ENCODE measurements at places on chromosomes 16 and 17.

GRCh38 chr17:34672176-34672785, 92.9 kb downstream of the TMEM132E start:
- no peak for DNase-seq

DNA sequence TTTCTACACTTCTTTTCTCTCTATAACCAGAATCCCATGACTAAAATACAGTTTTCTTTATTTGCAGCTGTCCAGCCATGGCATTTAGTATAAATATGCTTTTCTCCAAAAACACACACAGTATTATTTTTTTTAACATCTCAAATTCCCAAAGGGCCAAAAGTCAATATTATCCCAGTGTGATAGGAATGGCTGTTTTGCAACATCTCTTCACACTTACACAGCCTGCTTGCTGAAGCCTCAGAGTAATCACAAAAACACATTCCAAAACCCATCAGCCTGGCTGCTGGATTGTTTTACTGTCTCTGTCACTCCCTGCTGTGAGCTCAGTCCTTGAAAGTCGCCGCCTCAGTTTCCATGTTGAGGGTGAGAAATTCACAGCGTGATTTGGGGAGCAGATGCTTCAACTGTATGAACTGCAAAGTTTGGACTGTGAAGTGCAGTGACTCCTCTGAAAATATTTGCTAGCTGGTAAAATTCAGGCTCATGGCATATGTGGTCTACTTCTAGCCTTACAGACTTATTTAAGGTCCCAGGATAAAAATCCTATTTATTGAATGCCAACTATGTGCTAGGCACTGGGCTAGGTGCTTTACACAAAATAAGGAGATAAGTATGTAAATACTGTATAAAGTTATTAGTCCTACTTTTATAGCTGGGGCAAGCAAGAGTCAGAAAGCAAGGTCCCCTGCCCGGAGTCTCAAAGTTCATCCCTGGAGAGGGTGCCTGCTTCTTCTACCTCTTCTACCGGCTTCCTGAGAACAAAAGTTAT, 116.5 kb downstream of the SOCS1 start:
- DNase-seq: peak; percentile 71

DNA sequence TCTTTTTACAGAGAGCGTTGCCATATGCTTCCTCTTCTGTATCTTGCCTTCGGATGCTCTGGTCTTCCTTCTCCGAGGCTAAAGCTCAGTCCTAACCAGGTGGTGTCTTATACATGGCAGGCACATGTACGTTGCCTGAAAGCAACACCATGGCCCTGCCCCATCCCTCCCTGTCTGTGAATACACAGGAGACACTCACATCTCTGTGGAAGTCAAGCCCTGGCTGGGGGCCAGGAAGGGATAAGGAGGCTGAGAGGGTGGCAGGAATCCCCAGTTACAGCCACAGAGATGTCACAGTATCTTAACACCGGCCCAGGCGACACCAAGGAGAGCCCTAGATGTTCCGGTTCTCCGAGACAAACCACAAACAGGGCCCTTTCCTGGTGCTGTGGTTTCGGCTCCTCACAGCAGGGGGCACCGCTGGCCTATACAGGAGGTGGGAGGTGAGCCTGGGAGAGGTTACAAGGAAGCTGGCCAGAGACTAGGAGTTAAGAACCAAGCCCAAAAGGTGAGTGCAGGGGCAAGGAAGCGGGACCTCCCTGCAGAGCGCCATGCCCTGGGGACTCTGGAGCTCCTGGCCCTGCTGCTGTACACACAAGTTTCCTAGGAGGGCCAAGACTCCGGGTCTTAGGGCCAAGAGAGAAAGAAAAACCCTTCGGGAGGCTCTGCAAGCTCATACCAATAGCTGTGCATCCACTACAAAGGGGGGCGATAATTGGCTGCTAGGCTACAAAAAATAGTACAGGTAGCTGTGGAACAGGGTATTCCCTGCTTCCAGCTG, 41.7 kb downstream of the SRL start:
- peak; percentile 48 for DNase-seq

GRCh38 chr16:16116841-16117240, 106.5 kb downstream of the ABCC6 start:
- peak; percentile 37 for DNase-seq

DNA sequence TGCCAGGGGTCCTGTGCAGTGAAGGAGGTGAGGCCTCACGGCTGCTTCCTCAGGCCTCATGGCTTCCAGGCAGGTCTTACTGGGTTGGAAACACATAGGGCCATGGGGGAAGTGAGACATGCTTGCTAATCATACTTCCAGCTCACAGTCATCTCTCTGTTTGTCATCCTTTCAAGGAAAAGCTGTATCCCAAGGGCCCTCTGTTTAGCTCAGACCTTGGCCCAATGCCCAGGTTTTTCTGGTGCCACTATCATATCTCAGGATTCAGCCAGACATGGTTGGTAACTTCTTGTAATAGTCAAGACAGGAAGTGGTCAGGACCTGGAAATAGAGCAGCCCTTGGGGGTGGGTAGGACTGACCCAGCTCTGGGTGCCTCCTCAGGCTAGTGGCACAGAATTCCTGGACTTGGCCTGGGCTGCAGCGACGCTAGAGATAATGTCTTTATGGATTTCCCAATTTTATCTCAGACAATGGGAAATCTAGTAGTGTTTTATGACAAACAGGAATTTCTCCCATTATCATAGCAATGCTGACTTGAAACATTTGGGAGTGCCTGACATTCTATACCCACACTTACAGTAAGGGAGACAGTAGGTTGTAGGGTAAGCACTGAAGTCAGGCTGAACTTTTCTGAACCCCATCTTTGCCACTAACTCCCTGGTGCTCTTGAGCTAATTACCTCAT, 13.5 kb upstream of the ITGB3 start:
- peak; percentile 98 for DNase-seq

GRCh38 chr16:4972938-4973587, 14.9 kb downstream of the SEC14L5 start:
- no peak for DNase-seq

- DNase-seq: peak; percentile 86
Observed at GRCh38 chr17:17819561-17819995, 17.2 kb downstream of the SREBF1 start.

- no peak for DNase-seq
Observed at GRCh38 chr17:31400481-31400950, 9.0 kb downstream of the RAB11FIP4 start.

DNA sequence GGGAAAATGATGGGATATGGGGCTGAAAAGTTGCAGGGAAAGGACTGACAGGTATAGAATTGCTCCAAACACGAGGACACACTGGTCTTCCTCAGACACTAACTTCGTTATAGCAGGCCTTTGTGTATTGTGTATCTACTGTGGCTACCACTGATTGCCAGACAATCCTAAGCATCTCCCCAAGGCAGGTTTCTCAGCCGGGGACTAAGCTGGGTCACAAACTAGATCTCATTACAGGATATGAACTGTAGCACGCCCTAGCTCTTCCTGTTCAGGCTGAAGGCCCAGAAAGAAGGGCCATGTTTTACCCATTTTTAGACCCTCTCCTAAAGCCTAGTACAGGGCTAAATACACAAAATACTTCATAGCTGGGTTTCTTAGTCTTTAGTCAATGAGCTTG, 5.1 kb upstream of the RANGRF start:
- no peak for DNase-seq

- DNase-seq: no peak
Observed at GRCh38 chr17:28227316-28228108, 91.5 kb upstream of the TMEM97 start.

DNA sequence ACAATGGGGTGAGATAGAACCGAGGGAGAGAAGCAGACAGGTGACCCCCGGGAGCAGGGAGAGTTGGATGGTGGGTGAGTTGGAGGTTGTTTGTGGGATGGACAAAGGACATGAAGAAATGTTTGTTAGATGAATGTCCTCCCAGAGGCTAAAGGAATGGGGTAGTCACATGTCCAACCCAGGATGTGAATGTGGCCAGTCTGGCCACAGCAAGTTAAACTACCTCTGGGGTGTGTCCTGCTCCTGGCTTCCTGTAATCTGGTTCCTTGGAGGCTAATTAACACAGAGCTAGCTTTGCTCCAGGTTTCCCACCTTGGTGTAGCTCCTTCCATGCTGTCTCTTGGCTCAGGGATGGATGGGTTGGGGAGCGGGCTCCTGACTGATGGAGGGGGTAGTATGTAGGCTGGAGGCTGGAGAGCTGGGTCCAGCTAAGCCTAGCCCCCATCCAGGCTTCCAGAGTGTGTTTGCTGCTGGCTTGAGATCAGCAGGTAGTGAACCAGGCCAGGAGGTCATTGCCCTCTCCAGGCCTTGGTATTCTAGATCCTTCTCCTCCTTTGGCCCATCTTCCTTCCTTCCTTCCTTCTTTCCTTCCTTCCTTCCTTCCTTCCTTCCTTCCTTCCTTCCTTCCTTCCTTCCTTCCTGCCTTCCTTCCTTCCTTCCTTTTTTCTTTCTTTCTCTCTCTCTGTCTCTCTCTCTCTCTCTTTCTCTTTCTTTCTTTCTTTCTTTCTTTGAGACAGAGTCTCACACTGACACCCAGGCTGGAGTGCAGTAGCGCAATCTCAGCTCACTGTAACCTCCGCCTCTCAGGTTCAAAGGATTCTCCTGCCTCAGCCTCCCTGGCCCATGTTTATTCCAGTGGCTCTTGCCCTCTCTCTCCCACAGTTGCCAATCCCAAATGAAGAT, 28.0 kb upstream of the UBE2G1 start:
- no peak for DNase-seq

DNA sequence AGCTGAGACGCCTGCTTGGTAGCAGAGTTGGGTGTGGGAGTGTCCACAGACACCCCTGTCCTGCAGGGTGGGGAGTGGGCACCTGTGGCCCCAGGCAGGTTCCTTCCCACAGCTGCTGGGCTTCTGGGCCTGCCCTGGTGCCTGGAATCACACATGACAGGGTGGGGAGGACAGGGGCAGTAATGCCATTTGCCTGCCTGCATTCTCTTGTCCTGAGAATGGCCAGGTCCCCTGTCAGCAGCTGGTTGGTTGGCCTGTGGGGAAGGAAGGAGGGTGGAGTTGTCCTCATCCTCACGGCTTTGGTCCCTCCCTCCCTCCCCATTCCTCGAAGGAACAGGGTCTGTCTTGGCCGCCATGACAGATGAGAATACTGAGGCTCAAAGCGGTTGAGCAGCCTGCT, 5.2 kb downstream of the PRSS53 start:
- no peak for DNase-seq

DNA sequence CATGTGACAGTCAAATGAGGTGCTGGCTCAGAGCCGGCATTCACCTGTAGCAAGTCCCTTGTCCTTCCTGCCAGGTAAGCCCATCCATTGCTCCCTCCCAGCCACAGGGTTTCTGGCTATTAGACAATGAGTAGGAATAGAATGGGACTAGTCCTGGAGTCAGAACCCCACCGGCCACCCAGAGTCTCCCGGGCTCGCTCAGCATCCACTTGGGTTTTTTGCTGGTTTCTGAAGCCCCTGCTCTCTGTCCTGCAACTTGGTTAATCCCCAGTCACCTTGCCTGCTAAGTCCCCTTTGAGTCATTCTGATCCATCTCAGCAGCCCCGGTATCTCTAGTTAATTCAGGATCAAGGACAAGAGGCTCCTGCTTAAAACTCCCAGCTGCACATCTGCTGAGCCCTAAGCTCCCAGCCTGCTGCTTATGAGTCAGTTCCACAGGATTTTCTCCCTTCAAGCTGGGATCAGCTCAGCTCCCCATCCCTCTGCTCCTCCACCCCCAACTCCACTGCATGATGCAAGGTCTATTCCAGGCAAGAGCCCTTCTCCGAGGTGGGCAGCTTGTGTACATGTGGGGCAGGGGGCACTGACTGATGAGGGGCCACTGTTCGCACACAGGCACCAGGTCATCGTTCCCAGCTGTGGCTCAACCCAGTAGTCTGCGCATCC, 19.9 kb upstream of the MRPS23 start:
- peak; percentile 92 for DNase-seq

- DNase-seq: no peak
Observed at GRCh38 chr16:48244863-48245195, 729 bp downstream of the LONP2 start.

- DNase-seq: no peak
Observed at GRCh38 chr16:23089111-23089510, 60.1 kb downstream of the USP31 start.

DNA sequence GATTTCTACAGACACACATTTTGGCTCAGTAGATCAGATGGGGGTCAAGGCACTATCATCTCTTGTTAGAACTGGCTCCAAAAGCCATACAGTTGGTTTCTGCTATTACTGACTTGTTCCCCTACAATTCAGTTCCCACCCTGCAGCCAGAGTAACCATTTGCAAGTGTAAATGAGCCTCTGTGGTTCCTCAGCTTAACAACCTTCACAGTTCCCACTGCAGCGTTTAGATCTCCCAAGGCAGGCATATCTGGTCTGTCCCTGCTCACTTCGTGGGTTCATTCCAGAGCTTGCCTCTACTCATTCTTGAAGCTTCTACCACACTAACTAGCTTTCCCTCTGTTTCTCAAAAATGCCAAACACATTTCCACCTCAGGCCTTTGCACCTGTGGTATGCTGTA, 186.1 kb downstream of the CBLN1 start:
- DNase-seq: no peak

GRCh38 chr16:66294507-66294906, 72.0 kb upstream of the CDH5 start:
- DNase-seq: no peak

GRCh38 chr16:10180771-10181163, 1.5 kb downstream of the GRIN2A start:
- no peak for DNase-seq

GRCh38 chr16:1288813-1289476, 20.5 kb upstream of the UBE2I start:
- no peak for DNase-seq

- DNase-seq: no peak
Observed at GRCh38 chr17:59601130-59601529, 18.6 kb upstream of the CLTC start.

DNA sequence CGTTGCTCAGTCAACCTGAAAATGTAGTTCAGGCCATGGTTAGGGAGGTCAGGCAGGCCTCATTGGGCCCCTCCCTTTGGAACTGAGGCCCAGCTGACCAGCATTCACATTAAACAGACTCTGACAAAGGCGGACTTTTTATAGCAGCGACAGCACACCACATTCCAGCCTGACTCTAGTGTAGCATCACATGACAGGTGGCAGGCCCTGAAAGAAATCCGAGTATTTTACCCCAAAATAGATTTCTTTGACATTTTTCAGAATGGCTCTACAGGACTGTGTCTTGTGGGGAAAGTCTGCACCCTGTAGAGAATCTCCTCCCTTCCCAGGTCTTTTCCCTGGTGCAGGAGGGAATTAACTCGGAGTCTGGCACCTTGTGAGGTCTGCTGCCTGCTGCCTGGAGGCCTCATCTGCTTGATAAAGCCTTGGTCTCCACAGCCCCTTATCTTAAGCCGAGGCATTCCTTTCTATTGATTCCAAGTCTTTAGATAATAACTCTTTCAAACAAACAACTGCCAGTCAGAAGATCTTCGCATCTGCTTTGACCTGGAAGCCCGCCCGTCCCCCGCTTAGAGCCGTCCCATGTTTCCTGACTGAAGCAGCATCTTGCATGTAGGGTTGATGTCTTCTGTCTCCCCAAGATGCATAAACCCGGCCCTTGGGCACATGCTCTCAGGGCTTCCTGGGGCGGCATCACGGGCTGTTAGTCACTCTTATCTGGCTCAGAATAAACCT, 44.0 kb upstream of the CAPN15 start:
- DNase-seq: no peak
